ENCODE measurements at places on chromosomes 2 and 18. TPM values are rescaled to one million over a fixed set of nuclear protein-coding genes. Genes with fewer than 3 reads are reported as not detected.

DNA sequence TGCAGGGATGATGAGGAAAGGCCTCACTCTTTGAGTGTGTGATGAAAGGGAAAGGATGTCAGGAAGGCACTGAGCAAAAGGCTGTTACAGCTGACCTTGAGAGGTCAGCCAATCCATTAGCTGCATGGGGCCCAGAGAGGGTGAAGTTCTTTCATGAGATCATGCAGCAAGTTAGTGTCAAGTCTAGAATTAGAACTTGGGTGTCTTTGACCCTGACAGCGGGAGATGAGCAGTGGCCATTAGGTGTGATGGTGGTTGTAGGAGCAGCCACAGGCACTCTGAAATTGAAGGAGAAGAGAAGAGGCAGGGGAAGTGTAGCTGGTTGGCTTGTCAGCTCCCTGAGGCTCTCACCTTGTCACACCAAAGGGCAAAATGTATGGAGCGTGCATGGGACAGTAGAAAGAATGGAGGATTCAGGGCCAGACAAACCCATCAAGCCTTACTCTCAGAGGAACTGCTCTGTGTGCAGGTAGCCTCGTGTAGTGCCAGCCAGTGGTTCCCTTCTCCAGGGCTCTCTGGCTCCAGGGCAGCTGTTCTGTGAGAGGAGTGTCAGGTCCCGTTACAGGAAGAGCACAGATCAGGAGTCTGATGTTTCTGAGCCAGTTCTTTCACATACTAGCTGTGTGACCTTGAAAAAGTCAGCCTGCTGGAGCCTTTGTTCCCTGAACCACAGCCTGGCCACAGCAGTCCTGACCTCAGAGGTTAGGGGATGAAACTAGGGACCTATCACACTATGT lies 35.9 kb downstream of the MAP4K4 start:
- H3K27me3 ChIP-seq = no peaks in the 10 kb centered on the region
- H3K36me3 ChIP-seq = no peaks in the 10 kb centered on the region
- H3K27ac ChIP-seq = no peak overlapping the region

The AMER3 gene
- not detected for total RNA-seq

The UGT1A8 gene
- total RNA-seq = not detected

DNA sequence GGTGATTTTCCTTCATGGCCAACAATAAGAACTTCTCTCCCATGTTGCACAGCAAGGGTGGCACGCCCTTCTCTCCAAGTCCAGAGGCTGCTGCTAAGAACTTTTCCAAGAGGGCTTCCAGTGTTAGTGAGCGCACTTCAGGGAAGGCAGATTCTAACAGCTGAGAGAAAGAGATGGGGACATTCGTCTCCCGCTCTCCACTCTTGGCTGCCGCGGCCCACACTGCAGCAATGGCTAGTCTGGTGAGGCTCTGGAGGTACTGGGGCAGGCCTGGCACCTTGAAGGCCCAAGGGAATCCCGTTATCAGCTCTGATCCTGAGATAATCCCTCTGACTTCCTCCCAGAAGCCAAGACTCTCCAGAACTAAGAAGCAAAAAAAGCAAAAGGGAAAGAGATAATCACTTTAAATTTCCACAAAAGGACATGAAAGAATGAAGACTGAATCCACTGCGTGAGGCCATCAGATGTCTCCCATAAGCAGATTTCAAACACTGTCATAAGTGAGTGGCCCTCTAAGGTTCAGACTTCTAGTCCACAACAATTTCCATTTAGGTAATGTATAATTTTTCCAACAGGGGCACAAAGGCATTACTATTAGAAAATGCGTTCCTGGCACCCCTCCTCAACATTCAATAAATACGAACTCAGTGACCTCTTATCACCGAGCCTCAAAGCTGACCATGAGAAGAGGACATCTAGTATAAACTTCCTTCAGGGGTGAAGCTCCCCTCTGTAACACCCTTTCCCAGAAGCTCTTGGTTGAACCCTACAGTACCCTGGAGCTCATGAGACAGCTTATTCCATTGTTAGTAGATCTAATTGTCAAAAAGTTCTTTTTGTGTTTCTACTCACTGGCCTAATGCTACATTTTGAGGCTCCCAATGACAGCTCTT lies 66.7 kb upstream of the ZFP36L2 start:
- no peak overlapping the region for H3K4me3 ChIP-seq
- DNase-seq = no peak
- H3K36me3 ChIP-seq = peaks cover 50% of the 10 kb centered on the region
- H3K4me1 ChIP-seq = peaks cover 28% of the 10 kb centered on the region
- no peaks in the 10 kb centered on the region for H3K27me3 ChIP-seq
- H3K27ac ChIP-seq = peak overlapping the region; percentile 83

DNA sequence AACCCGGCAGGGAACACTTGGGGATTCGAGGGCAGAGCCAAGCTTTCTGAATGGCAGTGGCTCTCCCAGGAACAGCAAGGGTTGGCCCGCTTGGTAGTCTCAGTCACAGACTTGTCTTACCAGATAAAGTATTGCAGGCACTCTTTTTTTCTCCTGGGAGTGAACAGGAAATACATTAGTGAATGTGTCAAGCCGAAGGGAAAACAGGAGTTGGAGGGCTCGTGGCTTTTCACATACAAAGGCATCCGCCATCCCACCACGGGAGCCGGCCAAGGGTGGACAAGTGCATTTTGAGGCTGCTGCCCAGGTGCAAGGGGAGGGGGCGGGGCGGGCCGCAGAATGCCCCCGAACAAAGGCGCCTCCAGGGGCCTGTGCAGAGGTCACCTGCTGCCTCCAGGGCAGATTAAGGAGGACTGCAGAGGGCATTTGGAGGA lies 163.3 kb upstream of the SIX3 start:
- H3K4me1 ChIP-seq = no peaks in the 10 kb centered on the region
- H3K27me3 ChIP-seq = no peaks in the 10 kb centered on the region
- H3K4me3 ChIP-seq = no peak overlapping the region
- no peak overlapping the region for H3K27ac ChIP-seq
- H3K36me3 ChIP-seq = peaks cover 5% of the 10 kb centered on the region

DNA sequence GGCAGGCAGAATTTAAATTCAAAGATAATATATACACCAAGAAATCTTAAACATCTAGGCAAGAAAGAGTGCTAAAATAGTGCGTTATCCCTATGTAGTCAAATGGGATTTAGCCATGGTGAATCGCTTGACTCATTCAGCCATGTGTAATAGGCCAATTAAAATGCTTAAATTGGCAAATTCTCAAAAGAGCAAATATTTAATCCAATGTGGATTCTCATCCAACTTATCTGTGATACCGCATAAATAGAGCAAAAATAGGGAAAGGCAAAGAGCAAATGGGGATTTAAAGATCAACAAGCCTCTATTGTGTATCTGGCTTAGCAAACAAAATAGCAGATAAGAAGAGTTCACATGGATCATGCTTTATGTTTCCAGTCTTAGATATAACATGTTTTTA lies 123.2 kb upstream of the RPRM start:
- H3K27me3 ChIP-seq = no peaks in the 10 kb centered on the region
- DNase-seq = no peak
- H3K4me3 ChIP-seq = no peak overlapping the region

DNA sequence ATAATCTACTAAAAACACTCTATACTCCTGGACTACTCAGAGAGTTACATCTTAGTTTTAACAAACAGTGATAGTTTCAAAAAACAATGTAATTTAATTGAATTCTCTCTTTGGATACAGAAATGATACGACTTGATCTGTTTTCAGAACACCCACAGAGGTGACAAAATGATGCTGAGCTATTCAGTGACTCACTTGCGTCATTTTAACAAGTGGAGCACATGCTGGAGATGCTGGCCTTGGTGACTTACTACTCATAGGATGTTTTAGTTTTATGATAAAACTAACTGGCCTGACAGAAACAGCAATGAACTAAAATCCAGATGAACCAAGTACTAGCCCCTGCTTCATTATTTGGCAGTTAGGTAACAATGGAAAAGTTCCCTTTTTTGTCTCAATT lies 101.3 kb upstream of the ITGB6 start:
- no peaks in the 10 kb centered on the region for H3K27me3 ChIP-seq
- no peak overlapping the region for H3K4me3 ChIP-seq
- H3K36me3 ChIP-seq = peaks cover 60% of the 10 kb centered on the region
- DNase-seq = peak; percentile 48

DNA sequence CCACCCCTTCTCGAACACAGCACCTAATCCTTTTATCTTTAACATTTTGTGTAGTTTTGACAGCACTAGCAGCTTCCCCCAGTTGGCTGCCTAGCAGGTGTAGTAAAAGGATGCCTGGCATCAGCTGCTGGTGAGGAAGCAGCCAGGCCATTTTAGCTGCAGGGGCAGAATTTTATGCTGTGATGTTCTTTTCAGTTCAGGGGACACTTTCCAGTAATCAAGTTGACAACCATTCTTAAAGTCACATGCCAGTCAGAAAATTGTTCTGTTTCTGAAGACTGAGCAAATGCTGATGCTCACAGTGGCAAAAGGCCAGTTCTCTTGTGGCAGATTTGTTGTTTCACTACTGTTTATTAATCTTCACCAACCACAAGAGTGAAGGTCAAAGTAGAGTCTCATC lies 570.8 kb downstream of the CCDC85A start:
- H3K27ac ChIP-seq = no peak overlapping the region
- H3K4me1 ChIP-seq = no peaks in the 10 kb centered on the region
- H3K36me3 ChIP-seq = no peaks in the 10 kb centered on the region
- H3K27me3 ChIP-seq = no peaks in the 10 kb centered on the region

DNA sequence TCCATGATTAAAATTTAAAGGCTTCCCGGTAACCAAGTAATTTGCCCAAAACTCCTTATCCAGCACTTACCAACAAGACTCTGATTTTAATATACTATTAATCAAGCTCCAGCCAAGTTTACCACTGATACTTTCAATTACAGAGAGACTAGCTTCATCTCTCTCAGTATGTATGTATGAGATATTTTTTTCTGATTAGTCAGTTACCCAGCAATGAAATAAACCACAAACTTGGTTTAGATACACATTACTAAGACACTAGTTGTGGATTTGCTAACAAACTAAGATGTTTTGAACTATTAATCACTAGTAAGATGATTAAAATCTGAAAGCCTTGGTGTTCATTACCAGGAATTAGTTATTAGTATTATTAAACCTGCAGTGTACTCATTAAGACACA lies 1272.2 kb upstream of the ACVR2A start:
- no peak overlapping the region for H3K27ac ChIP-seq
- H3K36me3 ChIP-seq = no peaks in the 10 kb centered on the region
- DNase-seq = no peak
- H3K27me3 ChIP-seq = no peaks in the 10 kb centered on the region
- H3K4me1 ChIP-seq = no peaks in the 10 kb centered on the region
- no peak overlapping the region for H3K4me3 ChIP-seq

The C2orf66 gene
- total RNA-seq = not detected

- no peaks in the 10 kb centered on the region for H3K4me1 ChIP-seq
- no peak overlapping the region for H3K27ac ChIP-seq
- no peaks in the 10 kb centered on the region for H3K36me3 ChIP-seq
These were observed 63.1 kb upstream of the ITGA6 start for GRCh38 chr2:172364261-172364660.

DNA sequence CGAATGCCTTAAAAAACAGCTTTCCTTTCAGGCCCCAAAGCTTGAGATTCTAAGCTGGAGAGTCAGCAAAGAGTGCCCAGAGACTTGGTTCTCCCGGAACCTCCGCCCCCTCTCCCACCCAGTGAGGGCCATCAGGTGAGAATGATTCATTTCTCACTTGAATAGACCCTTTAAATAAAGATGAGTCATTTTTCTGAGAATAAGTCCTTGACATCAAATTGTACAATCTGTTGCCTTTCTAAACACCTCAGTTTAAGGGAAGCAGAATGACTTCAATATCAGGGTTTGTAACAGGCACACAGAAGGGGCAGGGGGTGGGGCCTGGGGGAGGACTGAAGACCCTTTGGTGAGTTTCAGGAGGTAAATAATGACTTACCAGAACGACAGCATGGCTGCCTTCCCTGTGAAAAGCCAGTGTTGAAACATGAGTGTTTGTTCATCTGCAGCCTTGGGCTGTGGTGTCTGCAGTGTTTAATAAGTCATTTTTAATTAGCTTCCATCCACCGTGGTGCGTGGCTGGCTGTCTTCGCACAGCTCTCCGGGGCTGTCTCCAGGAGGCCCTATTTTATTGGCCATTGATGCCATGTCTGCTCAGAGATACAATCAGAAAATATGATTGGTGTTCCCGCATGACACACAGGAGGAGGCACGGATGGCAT lies 134.9 kb upstream of the ZNF236 start:
- H3K27ac ChIP-seq = no peak overlapping the region
- H3K36me3 ChIP-seq = no peaks in the 10 kb centered on the region
- peaks cover 57% of the 10 kb centered on the region for H3K27me3 ChIP-seq
- H3K4me1 ChIP-seq = peaks cover 18% of the 10 kb centered on the region

- H3K4me3 ChIP-seq = no peak overlapping the region
- H3K27ac ChIP-seq = peak overlapping the region; percentile 22
These were observed 147.3 kb downstream of the IRS1 start for GRCh38 chr2:226652369-226652768.

- peaks cover 7% of the 10 kb centered on the region for H3K4me1 ChIP-seq
- no peaks in the 10 kb centered on the region for H3K36me3 ChIP-seq
- peaks cover 64% of the 10 kb centered on the region for H3K27me3 ChIP-seq
- H3K27ac ChIP-seq = no peak overlapping the region
These were observed 1.2 kb upstream of the NPAS2 start for GRCh38 chr2:100818606-100819369.

DNA sequence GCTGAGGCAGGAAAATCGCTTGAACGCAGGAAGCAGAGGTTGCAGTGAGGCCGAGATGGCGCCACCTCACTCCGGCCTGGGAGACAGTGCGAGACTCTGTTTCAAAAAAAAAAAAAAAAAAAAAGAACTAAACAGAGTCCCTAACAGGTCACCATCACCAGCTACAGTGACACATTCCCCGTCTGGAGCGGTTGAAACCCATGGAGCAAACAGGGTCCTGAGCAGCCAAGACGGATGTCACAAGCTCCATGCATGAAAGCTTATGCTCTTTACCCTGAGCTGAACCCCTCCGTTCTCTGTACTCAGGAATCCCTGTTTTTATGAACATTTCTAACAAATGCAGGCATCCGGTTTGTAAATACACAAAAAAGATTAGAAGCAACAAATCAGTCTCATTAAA lies 55.9 kb upstream of the LAPTM4A start:
- H3K4me3 ChIP-seq = no peak overlapping the region
- peaks cover 18% of the 10 kb centered on the region for H3K27me3 ChIP-seq
- H3K36me3 ChIP-seq = no peaks in the 10 kb centered on the region
- H3K27ac ChIP-seq = no peak overlapping the region
- no peaks in the 10 kb centered on the region for H3K4me1 ChIP-seq
- no peak for DNase-seq

The RTKN gene
- 0.50 TPM for total RNA-seq

The VWC2L gene
- not detected for total RNA-seq

- H3K4me3 ChIP-seq = no peak overlapping the region
- H3K27ac ChIP-seq = no peak overlapping the region
- no peak for DNase-seq
- H3K27me3 ChIP-seq = peaks cover 6% of the 10 kb centered on the region
- no peaks in the 10 kb centered on the region for H3K4me1 ChIP-seq
These were observed 81.8 kb upstream of the SH3BP4 start for GRCh38 chr2:234869969-234870368.

DNA sequence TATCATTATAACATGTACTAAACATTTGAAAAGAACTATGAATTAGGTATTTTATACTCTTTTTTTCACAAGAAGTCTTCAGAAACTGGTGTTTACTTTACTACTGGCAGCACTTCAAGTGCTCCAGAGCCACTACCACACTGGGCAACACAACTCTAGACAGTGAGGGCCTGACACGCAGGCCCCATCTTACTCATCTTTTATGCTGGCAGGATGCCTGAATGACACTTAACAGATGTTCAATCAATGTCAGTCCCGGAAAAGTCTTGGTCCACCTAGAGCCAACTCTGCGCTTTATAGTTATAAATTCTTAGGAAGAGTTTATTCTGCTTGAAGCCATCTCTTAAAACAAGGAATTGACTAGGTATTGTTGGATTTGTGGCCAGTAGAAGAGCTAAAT lies 8.7 kb upstream of the WIPF1 start:
- peaks cover 36% of the 10 kb centered on the region for H3K36me3 ChIP-seq
- H3K4me1 ChIP-seq = peaks cover 91% of the 10 kb centered on the region
- peak; percentile 79 for DNase-seq
- no peaks in the 10 kb centered on the region for H3K27me3 ChIP-seq
- H3K4me3 ChIP-seq = peak overlapping the region; percentile 5
